A549 treated with Mapracorat at 1 μM for 4 hours (cell line): ENCODE measurements at places on chromosomes 12 and 14. TPM values are rescaled to one million over a fixed set of nuclear protein-coding genes. Genes with fewer than 3 reads are reported as not detected.

The GARIN6 gene
- not detected in 5 replicates for total RNA-seq

The DRAM1 gene
- total RNA-seq = 17.3 to 22.6 TPM (median 19.8 TPM) in 5 replicates

The MFAP5 gene
- 0.07 to 0.79 TPM (median 0.34 TPM) in 4 of 5 replicates, not detected in the other for total RNA-seq

The STAC3 gene
- 0.27 to 0.61 TPM (median 0.58 TPM) in 5 replicates for total RNA-seq

The PTPRO gene
- 0.05 to 0.20 TPM (median 0.12 TPM) in 3 of 5 replicates, not detected in the others for total RNA-seq

The PIWIL1 gene
- total RNA-seq = not detected in 5 replicates

The RNASE3 gene
- total RNA-seq = not detected in 5 replicates

The PLEKHG7 gene
- not detected in 5 replicates for total RNA-seq

The KRT72 gene
- not detected in 5 replicates for total RNA-seq

The GUCY2C gene
- total RNA-seq = not detected in 5 replicates
